ENCODE measurements at places on chromosomes 5 and 9. TPM values are rescaled to one million over a fixed set of nuclear protein-coding genes. Genes with fewer than 3 reads are reported as not detected.

GRCh38 chr9:110606179-110606790, 26.7 kb upstream of the SVEP1 start:
- no peak for DNase-seq

DNA sequence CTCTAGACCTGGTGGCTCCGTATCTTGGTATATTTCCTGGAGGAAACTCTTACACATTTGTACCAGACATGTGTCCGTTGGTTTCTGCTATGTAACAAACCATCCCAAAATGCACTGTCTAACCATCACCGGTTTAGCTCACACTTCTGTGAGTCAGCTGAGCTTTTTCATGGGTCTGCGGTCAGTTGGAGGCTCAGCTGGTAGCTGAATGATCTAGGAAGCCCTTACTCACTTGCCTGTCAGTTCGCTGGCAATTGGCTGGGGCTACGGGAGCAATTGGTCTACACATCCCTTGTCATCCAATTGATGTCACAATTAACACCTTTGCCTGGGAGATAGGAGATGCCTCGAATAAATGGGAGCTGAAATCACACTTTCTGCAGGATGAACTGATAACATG, 11.6 kb upstream of the WHRN start:
- DNase-seq, result no peak

DNA sequence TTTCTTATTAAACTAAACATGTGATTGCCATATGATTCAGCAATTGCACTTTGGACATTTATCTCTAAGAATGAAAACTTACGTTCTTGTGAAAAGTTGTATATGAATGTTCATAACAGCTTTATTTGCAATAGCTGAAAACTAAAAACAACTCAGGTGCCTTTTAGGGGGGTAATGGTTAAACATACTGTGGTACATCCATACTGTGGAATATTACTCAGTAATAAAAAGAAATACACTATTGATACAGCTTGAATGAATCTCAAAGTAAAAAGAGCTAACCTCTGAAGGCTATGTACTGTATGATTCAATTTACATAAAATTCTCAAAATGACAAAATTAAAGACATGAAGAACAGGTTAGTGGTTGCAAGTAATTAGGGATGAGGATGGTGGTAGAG, 339.5 kb upstream of the PAPPA start:
- DNase-seq, result no peak

GRCh38 chr5:55911784-55912653, 60.9 kb downstream of the IL31RA start:
- peak; percentile 21 for DNase-seq

The SV2C gene
- 0.01 TPM for polyA plus RNA-seq

All from muscle of leg (tissue), 16 donors.